ENCODE measurements at places on chromosomes 5 and 9.

- DNase-seq: peak; percentile 91
These were observed 46.1 kb downstream of the PTTG1 start for GRCh38 chr5:160467555-160468362.

DNA sequence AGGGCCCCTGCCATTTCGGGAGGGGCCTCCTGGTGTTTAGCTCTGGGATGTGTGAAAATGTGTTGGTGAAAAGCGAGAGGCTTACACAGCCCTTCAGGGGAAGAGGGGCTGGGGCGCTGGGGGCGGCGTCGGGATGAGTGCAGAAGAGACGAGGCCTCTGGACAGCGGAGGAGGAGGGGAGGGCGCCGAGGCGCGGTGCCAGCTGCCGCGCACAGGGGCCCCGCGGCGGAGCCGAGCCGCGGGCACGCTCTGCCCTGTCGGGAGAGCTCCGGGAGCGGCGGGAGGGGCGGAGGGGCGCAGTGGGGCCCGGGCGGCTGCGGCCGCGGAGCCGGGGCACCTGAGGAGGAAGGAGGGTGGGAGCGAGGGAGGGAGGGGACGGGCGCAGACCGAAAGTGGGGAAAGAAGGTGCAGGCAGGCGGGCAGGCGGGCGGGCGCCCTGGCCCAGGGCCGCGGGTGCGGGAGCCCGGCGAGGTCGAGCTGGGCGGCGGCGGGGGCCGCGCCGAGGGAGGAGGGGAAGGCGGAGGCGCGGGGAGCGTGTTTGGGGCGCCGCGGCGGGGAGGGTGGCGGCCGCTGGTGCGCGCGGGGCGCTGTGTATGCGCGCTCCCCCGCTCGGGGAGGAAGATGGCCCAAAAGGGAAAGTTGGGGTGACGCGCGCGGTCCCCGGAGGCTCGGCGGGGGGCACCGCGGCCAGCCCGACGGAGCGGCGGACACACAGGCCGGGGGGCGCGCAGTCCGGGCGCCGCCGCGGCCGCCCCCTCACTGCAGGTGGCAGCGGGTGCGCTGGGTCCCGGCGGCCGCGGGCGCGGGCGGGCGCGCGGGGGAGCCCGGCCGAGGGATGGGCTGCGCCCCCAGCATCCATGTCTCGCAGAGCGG, at the start of gene PDE8B:
Gene PDE8B, plus strand, starts transcription at position 590 of the 873 bp plus-strand sequence. Its CDS starts 246 bp downstream, at position 836.
- no peak for DNase-seq

DNA sequence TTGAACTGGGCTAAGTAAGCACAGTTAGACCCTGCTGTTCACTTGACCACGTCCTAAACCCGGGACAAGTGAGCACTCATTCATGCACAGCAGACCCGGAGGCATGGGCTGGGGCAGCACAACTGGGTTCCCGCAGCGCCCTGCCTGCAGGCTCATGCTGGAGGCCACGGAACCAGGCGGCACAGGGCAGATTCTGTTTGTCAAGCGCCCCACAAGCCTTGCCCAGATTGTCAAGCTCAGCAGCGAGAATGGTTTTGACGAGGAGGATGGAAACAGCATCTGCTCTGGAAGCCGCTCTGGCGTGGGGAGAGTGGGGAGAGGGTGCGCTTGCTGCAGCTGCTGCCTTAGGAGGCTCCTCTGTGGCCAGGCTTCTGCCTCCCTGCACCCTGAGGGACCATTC, 32.7 kb downstream of the PRRT1B start:
- no peak for DNase-seq

DNA sequence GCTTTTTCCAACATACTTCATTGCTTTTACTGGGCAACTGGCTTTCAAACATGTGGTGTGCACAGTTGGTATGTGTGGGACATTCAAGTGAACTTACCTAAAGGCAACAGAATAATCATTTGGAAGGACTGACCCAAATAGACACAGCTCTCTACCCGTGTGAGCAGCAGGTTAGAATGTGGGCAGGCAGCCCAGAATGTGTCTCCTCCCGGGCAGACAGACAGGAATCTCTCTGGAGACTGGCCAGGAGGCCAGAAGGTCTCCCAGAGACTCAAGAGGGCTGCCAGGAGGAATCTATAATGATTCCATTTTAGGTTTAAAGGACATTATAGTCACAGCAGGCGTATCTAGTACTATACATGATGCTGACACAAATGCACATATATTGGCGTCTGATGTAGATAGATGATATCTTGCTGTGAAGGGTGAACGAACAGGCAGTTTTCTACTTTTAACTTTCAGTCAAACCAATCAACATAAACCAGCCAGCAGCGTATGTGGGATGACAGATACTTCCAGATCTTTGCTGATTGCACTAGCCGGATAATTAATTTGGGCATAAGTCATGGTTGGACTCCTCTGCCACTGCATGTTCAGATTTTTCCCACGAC, 297.4 kb upstream of the ZNF608 start:
- no peak for DNase-seq

- no peak for DNase-seq
These were observed 42.0 kb downstream of the IQGAP2 start for GRCh38 chr5:76445063-76445462.

DNA sequence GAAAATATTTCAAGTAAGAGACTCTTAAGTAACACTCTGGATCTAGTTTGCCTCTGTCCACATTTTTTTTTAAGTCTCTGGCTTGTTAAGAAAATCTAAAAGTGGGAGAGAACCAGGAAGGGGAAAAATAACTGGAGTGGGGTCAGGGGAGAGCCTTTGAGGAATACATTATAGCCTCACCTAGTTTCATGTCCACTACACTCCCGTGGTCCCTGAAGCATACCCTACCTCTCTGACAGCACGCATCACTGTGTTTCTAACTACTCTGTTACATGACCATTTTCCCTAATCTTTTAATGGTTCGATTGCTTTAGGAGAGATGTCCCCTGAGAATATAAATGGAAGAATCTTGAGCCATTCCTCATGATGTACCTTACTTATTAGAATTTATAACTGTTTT, 318.3 kb downstream of the TMEM167A start:
- no peak for DNase-seq

DNA sequence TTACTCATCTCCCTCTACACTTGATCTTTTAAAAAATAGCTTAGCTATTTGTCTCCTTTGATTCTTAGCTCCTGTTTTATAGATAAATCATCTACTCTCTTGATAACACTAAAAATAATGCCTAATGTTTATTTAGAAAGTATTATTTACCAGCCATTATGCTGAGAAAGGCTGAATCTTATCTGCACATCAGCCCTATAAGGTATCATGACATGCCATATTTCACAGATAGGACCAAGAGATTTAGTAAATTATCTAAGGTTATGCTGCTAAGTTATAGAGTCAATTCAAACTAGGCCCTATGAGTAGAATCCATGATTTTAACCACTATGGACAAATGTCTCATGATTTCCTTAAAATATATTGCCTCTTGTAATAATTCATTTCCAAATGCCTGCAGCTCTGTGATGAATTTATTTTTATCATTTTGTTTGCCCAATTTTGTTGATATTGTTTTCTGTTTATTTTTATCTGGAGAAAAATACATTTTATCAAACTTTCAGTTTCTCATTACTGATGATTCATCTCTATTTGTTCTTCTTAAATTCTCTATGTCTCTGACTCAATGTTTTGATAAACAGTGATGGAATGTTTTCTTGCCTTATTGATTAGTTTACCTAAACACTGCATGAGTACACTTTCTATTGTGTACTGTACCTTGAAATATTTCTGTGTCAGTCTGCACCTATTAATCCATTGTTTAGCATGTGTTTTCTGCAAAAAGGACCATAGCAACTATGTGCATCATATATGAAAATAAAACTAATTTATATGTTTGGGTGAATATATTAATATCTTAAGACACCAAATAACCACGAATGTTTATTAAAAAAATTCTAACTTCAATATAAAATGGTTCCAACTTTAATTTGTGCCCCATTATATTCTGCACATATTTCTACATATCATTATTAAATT, 300.8 kb downstream of the CDH9 start:
- no peak for DNase-seq

DNA sequence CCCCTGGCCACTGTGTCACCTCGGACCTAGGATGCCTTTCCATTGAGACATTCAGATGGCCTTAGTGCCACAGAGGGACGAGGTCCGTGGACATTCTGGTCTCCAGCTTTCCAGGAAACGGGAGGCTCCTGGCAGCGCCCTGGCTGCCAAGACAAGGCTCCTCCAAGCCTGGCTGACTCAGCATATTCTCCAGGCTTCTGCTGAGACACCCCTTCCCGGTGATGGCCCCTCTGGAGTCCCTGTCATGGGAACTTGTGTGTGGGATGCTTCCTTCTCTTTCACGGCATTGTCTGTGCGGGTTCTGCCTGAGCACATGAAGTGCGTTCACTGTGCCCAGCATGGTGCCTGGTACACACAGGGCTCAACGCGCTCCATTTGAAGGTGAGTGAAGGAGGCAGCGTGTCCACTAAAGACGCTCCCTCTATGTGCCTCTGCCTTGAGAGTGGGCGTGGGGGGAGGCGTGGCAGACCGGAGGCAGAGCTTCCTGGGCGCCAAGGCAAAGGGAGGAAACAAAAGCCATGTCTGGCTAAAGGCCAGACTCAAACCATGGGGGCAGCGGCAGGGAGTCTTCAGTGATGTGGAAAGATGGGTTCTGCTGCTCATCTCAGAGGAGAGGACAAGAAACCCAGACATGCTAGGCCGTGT, 46.4 kb upstream of the PRRC2B start:
- DNase-seq: peak; percentile 44

DNA sequence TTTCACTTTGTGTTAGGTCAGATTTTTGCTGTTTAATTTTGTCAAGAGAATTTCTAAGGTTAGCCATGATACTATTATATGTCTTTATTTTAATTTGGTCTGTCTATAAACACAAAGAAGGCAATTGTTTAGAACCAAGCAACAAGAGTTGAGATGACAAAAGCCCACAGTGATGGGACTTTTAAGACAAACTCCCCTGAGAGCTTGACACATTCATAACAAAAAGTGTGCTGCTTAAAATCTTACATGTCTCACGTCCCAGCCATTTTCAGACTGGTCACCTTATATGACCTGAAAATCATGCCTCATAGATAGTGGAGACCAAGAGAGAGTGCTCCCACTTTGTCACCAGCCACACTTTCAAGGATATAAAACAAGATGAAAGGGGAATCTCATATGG, 21.6 kb upstream of the NNT start:
- no peak for DNase-seq

- DNase-seq: no peak
These were observed 44.5 kb upstream of the PPP3R2 start for GRCh38 chr9:101639311-101639710.

DNA sequence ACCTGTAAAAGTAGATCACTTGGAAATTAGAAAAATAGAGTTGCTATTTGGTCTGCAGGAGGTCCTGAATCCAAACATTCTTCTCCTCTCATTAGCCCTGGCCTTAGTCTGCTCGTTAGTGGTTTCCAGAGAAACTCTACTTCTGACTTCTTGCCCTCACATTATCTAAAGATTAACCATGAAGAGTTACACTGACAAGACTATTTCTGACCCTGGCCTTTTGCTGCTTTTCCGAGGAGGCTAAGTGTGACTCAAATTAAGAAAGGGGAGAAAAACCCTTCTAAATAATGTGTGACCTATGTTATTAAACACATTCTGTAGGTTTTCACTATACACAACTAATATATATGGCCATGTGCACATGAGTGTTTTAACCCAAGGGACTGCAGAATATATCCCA, 302.4 kb downstream of the RAB3C start:
- no peak for DNase-seq

DNA sequence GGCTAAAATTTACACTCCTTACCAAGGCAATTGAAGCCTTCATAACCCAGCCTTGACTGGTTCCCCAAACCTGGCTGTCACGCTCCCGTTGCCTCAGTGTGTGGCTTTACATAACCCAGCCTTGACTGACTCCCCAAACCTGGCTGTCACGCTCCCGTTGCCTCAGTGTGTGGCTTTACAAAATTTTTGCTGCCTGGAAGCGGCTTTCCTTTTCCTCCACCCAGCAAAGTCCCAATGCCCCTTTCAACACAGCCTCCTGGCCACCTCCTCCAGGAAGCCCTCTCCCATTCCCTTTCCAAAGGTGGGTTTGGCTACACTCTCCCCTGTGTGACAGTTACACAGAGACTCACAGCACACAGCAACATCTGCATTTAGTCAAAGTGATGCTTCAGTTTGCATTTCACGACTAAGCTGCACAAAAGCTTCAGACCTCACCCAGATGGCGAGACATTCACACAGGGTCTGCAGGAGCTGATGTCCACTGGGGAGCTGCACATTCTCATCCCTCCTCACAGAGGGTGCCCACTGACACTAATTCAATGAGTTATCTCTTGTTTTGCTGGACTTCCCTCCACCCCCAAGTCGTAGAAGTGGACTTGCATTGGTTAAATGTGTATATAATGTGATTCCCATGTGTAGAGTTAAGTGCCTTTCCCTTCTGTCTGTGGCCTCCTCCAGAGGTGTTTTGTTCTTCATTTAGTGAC, 156.6 kb upstream of the PHYKPL start:
- DNase-seq: peak; percentile 91

DNA sequence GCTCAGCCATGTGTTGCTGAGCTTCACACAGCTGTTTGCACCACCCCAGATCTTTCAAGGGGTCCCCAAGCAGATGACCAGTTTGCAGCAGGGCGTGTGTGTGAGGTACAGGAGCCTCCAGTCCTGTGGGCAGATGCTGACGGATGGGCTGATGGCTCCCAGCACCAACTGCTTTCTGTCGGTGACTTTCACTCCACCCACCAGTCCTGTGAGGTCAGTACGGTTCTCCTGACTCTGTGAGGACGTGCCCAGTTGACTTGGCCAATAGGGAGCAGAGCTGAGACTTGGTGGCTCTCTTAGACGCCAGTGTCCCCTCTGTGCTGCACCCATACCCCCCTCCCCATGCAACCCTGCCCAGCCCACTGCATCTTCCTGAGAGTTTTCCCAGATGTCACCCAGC, 19.7 kb downstream of the COL5A1 start:
- no peak for DNase-seq

GRCh38 chr5:7548596-7548995, 152.7 kb downstream of the ADCY2 start:
- no peak for DNase-seq

GRCh38 chr9:137757613-137758029, 120.0 kb upstream of the CACNA1B start:
- DNase-seq: no peak

DNA sequence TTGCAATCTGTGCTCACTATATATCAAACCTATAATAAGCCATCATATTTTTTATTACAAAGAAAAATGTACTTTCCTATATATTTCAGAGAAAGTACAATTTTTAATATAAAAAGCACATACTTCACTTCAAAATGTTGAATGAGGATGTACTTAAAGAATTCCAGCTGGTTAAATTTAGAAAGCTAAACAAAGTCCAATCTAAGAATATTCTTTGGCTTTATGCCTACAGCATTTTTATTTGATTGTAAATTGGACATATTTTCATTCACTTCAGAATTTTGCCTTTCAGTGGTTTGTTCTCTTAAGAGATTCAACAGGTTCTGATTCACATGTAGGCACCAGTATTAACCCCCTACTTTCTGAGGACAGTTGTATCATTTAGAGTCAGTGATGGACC, 533.8 kb downstream of the CAAP1 start:
- no peak for DNase-seq

GRCh38 chr5:179310439-179311090, 34.7 kb downstream of the ADAMTS2 start:
- no peak for DNase-seq

DNA sequence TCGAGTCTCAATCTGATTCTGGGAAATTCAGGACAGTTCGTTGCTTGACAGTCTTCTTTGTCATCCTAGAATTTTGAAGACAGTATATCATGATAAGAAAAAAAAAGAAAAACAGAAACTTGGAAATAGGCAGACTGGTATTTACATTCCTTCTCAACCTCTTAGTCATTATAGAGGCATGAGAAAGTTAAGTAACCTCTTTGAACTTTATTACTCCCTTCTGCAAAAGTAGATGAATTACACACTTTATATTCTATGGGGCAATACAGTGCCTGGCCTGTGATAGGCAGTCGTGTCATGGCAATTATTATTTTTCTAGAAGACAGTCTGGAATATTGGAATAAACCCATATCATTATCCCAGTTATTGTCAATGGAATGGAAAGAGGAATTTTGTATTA, 828.9 kb downstream of the TLR4 start:
- no peak for DNase-seq

Measured in inflammatory macrophage (primary cell).